Karpas-422 (cell line): ENCODE measurements at places on chromosomes 2 and 18.

DNA sequence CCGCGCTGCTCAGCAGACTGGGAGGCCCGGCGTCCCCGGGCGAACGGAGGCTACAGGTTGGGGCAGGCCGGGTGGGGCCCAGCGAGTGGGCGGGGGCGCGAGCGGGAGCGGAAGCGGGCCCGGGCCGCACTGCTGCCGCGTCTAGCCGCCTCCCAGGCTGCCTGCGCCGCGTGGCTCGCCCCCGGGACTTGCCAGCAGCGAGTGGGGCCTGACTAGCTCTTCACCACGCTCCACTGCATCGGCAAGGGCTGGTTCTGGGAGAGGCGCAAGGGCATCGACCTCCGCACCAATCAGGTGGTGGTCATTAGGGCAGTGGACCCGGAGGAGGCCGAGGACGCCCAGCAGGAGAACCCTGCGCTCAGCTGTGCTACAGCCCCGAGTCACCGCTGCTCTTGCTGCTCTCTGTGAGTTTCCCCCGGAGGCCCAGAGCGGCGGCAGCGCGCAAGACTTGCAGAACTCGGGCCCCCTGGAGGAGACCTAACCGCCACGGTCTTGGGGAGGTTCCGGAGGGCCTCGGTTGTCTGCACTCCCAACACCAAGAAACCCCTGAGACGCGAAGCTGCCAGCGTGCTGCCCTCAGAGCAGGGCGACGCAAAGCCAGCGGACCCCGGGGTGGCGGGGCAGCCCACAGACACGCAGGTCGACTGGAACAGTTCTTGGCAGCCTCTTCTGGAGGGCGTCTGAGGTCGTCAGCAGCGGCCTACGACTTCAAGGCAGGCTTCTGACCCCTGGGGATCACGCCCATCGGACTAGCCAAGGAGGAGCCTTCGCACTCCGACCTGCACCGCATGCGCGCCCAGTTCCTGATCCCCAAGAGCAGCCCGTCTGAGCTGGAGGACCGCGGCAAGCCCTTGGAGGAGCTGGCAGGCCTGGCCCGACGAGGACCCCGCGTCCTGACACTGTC is 27.2 kb upstream of the PTPN2 start:
- no peak overlapping the region for H3K4me3 ChIP-seq
- no peaks in the 10 kb centered on the region for H3K36me3 ChIP-seq

DNA sequence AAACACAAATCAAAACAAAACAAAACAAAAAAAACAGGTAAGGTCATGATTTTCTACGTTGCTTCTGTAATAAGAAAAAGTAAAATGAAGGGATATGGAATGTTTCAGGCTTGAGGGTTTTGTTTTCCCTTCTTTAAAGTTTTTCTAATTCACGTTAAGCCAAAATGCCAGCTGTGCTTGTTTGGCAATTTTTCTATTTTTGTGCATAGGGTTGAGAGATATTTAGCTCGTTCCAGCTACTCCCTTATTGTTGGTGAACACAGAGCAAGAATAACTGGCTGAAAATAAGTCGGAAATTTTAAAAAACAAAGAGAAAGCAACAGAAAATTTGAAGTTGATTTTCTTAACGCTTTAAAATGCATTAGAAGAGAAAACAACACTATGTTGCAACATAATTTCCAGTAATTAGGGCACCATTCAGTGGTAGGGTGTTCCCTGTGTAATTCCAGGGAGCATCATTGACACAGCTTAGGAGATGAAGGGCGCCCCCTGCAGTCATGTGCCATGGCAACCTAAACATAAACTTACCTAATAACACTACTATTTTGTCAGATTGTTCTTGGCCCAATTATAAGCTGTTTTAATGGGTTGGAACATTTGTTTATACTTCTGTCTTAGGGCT is 99.5 kb downstream of the DTNA start:
- H3K27ac ChIP-seq: no peak overlapping the region
- H3K4me3 ChIP-seq: no peak overlapping the region
- H3K36me3 ChIP-seq: no peaks in the 10 kb centered on the region

DNA sequence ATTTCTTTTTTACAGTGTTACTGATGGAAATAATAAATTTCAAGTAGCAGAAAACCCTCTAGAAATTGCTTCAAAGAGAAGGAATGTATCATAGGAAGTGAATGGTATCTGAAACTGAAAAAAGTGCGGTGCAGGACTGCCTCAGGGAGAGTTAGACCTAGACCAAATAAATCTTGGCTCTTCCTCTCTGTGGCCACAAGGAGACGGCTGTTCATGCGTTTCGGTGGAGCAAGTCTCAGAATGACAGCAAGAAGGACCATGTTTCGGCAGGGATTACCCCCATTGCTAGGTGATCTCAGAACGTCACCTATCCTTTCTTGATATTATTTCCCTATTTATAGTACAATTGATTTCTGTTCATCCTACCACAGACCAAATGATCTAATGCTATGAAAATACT is 522.3 kb downstream of the SOX11 start:
- H3K27me3 ChIP-seq: no peaks in the 10 kb centered on the region
- H3K36me3 ChIP-seq: no peaks in the 10 kb centered on the region
- no peak overlapping the region for H3K4me3 ChIP-seq
- peak; percentile 51 for DNase-seq
- H3K4me1 ChIP-seq: peaks cover 13% of the 10 kb centered on the region
- no peak overlapping the region for H3K27ac ChIP-seq

DNA sequence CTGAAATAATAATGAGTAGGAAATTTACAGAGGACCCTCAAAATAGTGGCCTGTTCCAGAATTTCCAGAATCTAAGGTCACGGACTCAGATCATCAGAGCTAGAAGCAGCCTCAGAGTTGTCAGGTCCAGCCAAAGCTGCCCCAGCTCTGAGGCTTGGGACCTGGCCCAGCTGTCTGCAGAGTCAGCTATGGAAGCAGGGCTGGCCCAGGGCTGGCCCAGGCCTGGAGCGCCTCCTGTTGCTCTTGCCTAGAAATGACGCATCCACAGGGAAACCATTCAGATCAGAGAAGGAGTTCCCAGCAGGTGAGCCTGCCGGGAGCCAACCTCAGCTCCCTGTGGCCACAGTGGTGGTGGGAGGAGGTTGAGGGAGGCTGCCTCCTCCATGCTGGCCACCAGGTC is 106.7 kb upstream of the ARL4C start:
- H3K4me3 ChIP-seq: no peak overlapping the region
- H3K4me1 ChIP-seq: peaks cover 8% of the 10 kb centered on the region; the same call in 1 of the 2 replicates
- no peak overlapping the region for H3K27ac ChIP-seq
- peak; percentile 87 for DNase-seq

DNA sequence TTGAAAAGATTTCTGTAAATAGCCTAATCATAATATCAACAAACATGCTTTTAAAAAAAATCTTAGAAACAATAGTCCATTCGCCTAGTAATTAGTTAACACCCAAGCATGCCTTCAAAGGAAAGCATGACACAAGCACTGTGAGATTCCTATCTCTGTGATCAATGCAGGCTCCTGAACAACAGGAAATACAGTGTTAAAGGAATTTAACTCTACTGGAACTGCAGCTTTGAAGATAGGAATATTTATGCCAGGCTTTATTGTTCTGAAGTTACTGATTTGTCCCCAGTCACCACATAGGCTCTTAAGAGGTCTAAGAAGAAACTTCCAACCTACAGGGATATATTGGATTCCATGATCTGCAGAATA is 15.4 kb upstream of the FAM124B start:
- H3K27me3 ChIP-seq: no peaks in the 10 kb centered on the region
- no peak overlapping the region for H3K27ac ChIP-seq
- no peaks in the 10 kb centered on the region for H3K36me3 ChIP-seq
- no peak overlapping the region for H3K4me3 ChIP-seq
